AG08395 (cell line): ENCODE measurements at places on chromosomes 16 and 17.
A peak's percentile ranks its signal among the peaks of the same experiment; 100 is the strongest.

GRCh38 chr16:72961115-72961832 lies 86.7 kb downstream of the ZFHX3 start:
- DNase-seq = peak; percentile 34

DNA sequence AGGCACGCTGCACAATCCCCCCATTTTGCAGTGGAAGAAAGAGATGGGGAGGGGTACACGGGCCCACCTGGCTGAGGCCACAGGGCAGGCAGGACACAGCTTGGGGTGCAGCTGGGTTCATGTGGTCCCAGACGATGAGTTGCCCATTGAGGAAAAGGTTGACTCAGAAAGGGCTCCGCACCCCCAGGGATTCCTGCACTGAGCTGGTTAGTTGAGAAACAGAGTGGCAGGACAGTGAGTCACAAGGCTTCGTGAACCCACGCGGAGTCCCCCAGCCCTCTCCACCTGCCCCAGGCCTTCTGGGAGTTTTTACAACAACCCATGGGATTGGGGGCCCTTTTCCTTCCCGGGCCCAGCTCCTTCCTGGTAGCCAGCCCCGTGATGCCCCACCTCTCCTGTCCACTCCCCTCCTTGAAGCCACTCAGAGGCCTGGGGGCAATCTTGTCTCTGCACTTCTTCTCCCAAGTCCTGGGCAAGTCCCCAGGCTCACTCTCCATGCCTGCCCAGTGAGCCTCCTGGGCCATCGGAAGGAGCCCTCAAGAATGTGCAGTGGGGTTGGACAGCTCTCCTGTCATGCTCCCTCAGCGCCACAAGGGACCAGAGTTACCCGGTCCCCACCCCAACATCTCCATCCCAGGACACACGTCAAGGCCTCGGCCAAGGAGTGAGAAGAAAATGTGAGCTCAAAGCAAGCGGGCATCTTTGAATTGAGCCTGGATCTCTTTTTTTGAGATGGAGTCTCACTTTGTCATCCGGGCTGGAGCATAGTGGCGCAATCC lies 251.2 kb downstream of the PARN start:
- DNase-seq = peak; percentile 53

GRCh38 chr17:3956327-3956957 lies 7.8 kb downstream of the ATP2A3 start:
- no peak for DNase-seq

DNA sequence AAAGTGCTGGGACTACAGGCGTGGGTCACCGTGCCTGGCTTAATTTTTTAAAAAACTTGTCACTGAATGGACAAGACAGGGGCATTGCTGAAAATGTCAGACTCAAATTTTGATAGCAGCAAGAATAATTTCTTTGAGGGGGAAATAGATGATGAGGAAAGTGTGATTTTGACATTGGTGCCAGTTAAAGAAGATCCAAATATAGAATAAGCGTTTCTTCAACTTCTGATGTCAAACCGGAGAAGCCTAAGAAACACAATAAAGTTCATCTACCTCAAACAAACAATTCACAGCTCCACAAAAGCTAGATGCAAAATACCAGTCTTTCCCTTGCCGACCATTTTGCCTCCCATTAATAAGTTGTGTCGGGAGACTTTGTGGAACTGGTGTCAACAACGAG lies 4.5 kb downstream of the MT1X start:
- DNase-seq = no peak

DNA sequence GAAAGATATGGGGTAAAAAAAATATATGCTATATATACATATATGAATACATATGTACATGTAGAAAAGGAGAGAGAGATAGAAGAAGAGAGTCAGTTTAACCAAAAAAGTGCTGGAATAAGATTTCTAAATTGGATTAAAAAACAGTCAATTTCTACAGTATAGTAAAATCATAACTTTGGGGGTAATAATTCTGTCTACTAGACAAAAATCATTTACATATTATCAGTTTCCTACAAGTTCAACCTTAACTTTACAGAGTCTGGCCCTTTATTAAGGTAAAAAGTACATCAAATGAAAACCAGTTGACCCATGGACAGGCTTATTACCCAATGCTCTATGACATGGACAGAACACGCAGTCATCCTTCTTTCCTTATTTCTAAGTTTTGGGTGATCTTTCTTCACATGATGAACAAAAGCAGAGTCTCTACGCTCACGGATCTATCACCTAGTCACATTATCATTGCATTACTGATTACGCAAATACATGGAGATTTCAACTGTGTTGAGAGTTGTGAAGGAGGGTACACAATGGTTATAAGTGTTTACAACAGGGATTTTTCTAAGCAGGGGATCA lies 63.9 kb upstream of the SMIM36 start:
- DNase-seq = no peak

DNA sequence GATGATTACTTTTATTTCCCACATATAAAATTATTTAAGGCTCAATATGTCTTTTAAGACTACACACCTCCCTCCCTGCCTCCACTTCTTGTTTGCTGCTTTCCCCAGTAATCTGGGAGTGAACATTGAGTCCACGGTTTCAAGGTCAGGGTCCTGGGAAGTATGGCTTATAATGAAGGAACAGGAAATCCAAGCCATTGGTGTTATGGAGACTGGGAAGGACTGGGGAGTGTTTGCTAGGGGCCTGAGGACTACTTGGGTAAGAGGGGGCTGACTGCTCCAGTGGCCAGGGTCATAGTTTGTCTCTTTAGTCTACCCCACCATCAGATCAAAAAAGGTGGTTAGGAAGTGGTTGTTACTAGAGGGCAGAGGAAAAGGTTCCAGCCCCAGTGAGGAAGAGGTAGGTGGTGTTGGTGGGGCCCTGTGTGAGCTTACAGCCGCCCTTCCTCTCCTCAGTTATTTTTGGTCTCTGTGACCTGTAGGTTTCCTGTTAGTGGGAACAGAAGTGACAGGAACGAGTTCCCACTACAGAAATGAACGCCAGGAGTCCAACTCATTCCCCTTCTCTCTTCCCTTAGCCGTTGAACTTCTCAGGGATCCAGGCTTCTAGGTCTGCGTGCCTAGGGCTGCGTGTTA lies 742 bp upstream of the SLC16A13 start:
- no peak for DNase-seq

DNA sequence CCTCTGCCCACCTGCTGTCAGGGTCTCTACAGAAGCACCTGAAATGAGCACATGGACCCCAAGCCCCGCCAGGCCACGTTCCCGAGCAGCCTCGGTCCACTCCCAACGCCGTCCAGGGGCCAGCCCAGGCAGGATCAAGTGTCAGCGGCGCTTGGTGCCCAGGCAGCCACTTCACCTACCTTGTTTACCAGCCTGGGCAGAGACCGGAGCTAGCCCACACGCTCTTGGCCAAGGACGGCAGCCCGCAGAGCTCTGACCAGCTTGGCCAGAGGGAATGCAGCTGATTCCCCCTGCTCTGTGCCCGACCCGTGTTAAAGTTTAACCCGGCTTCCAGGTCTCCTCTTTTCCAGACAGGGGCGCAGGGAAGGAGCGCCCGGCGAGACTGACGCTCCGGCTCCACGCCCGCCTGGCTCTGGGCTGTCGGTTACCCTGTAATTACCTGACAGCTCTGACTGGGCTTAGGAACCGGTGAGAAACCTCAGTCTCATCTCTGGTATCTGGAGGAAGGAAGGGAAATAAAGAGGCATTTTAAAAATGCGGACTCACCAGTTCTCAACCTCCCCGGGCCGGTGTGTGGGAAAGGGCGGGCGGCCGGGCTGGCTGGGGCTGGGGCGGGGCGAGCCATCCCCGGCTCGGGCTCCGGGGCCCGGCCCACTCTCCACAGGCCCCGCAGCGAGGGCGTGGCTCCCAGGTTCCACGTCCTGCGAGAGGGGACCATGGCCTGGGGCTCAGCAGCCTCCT lies 4.6 kb downstream of the KIFC3 start:
- DNase-seq = no peak

DNA sequence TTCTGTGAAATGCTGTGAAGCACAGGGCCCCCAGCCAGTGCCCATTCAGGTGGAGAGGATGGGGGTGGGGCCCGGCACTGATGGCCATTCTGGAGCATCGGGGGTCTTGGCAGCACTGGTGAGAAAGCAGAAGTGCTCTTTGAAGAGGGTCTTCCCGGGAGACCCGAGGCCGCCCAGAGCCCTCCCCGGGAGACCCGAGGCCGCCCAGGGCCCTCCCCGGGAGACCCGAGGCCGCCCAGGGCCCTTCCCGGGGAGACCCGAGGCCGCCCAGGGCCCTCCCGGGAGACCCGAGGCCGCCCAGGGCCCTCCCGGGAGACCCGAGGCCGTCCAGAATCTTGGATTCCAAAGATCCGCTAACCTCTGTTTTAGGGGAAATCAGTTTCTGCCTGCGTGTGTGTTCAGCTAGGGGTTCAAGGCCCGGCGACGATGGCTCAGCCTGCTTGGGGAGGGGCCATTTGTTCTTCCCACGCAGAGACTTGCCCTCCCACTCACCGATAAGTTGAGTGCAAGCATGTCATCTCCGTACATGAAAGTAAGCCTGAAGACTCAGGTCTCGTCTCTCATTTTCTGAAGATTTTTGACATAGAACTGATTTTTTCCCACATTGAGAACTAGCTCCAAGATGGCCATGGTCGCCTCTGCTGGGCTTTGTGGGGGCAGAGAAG lies 35.2 kb upstream of the CAPN15 start:
- no peak for DNase-seq

GRCh38 chr17:28327031-28327607 lies 8.1 kb downstream of the TMEM97 start:
- no peak for DNase-seq

DNA sequence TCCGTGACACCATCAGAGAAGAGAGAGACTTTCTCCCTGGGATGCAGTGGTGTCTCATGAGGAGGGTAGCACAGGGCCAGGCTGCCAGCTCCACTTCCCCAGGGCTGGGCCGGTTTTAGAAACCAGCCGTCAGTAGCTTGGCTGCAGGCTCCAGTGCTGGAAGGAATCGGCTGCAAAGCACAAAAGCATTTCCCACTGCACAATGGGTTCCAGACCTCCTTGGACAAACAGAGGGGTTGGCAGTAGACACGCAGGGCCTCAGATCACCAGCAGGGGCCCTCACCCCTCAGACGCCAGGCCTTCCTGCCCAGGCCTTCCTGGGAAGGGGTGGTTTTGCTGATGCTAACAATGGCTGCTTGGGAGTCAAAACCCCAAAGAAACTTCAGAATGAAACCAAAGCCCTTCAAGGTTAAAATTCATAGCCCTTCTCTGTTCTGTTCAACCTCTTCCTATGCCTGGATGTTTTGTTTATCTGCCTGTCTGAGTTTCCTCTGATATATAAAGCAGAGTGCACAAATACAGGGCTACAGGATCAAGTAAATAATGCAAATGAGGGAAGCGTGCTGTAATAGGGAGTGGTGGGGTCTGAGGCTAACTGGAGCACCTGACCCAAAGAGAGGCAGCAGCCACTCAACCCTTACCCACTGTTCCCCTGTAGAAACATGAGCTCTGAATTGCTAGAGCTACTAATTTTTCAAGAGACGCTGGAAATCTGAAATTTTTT lies 26.2 kb downstream of the TEKT5 start:
- peak; percentile 49 for DNase-seq

- DNase-seq = no peak
Observed at GRCh38 chr17:75521951-75522727, 3.4 kb upstream of the LLGL2 start.

DNA sequence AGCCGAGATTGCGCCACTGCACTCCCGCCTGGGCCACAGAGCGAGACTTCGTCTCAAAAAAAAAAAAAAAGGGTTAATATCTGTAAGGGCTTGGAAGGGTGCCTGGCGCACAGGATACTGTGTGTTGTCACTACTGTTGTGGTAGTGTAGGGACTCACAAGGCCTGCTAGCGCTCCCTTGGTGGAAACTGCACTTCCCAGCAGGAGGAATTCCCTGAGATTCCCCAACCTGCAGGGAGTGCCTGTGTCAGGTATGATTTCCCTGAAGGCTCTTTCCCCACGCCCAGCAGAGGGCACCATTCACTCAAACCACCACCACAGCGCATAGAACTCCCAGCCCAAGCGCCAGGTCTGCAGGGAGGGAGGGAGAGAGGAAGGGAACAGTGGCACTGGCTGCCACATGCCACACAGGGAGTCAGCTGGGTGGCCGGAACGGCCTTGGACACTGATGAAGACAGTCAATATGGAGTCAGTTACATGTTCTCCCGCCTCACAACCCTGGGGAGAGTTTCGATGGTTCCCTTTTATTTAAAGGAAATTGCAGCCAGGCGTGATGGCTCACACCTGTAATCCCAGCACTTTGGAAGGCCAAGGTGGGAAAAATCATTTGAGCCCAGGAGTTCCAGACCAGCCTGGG lies 32.7 kb upstream of the CDH1 start:
- DNase-seq = peak; percentile 75

- DNase-seq = no peak
Observed at GRCh38 chr17:3035968-3036280, 27.5 kb downstream of the OR1D5 start.

- no peak for DNase-seq
Observed at GRCh38 chr17:9594065-9594464, 17.6 kb downstream of the CFAP52 start.

GRCh38 chr17:69175625-69176456 lies 34.1 kb upstream of the ABCA6 start:
- DNase-seq = peak; percentile 2

- DNase-seq = no peak
Observed at GRCh38 chr17:63337579-63337978, 108.5 kb downstream of the CYB561 start.

GRCh38 chr16:49620158-49620868 lies 235.6 kb downstream of the ZNF423 start:
- DNase-seq = peak; percentile 89

DNA sequence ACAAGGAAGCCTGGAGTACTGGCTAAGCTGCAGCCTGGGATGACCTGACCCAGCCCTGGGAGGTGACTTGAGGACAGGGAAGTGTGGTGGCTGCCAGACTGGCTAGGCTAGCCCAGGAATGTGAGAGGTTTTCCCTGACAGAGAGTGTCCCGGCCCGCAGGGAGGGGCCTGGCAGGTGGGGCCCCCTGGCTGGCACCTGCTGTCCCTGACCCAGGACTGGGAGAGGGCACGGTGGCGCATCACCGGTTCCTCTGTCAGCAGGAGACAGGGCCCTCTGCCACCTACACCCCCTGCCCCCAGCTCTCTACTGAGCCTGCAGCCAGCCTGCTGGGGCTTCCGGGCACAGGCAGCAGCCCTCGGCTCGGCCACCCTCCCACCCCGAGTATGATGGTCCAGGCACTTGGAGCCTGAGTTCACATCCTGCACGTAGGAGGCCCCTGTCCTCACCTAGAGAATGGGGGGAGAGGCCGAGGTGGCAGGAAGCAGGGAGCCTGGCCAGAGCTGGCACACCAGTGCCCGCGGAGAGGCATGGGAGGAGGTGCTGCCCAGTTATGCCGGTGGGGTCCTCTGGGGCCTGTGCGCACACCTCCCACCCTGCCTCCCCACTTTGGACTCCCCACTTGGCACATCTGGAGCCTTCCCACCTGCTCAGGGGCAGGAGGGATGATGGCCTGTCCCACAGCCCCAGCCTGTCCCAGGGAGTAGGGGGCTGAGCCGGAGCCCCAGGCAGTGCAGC lies 528 bp downstream of the PRSS27 start:
- no peak for DNase-seq

- DNase-seq = no peak
Observed at GRCh38 chr16:53068423-53068833, 13.6 kb downstream of the CHD9 start.
